ENCODE measurements at places on chromosomes 2 and 18. TPM values are rescaled to one million over a fixed set of nuclear protein-coding genes. Genes with fewer than 3 reads are reported as not detected.

The MROH2A gene
- total RNA-seq, result not detected

DNA sequence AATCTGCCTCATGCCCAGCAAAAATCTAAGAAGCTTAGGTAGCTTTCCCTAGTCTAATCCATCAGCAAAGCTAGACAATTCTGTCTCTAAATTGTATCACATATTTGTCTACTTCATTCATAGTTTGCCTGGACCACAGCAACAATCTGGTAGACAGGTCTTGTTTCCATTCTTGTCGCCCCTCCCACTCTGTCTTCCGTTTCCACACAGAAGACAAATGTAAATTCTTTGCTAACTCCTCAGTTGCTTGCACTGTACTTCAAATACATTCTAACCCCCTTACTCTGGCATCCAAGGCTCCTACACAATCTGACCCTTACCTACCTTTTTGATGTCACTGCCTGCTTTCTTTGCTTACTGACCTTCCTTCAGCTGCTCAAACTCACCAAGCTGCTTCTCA, 40.1 kb downstream of the THUMPD2 start:
- DNase-seq, result no peak

GRCh38 chr2:5696404-5696944, 4.3 kb downstream of the SOX11 start:
- DNase-seq, result no peak

The MEP1B gene
- total RNA-seq, result not detected

The UGT1A8 gene
- not detected for total RNA-seq

Data from left ventricle myocardium inferior (tissue), 1 donor.